GM13976 (cell line): ENCODE measurements at places on chromosomes 16 and 17.

DNA sequence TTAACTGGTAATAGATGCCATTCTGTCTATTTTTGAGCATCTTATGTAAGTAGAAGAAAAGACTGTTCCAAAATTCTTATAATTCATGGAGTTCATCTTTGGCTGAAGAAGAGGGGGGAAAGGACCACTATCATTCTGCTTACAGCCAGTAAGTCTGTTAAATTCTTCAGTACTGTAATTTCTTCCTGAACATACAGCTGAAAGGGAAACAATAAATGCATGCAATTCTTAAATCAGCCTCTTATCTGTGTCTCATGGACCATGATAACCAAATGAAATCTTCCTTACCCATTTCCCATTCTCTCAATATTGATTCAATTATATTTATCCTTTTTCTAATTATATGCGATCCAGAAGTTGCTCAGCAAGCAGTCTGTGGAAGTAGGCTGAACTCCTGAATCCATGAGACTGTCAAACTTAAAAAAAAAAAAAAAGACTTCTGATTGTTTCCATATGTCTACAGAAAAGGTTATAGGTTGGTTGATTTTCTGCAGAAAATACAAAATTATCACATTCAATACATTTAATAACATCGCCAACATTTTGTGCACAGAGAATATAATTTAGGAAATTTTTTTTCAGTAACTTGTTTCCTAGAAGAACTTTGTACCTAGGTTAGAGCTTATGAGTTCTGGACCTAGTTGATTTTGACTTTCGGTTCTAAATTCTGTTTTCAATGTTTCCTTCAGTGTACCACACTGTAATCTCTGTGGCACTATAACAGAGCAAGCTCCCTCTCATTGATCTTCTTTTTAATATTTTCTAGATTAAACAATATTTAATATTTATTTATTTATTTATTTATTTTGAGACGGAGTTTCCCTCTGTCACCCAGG, 1.2 kb upstream of the ABCA9 start:
- no peak for DNase-seq

DNA sequence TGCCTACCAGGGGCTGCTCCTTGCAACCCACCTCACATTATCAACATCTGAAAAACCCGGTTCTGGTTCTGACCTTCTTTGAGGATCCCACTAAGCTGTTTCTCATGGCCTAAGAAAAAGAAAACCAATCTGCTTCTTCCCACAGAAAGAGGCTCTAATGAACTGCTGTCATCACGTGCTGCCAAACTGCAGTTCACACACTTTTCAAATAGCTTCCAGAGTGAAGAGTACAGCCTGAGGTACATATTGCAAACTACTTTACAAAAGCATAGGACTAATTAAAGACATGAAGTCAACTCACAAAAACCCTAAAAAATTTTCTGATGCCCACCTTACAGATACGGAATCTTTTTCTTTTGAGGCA, 36.7 kb downstream of the SMG6 start:
- no peak for DNase-seq

- no peak for DNase-seq
These were observed 782.7 kb downstream of the CDH11 start for GRCh38 chr16:64339052-64339770.

- no peak for DNase-seq
These were observed 30.3 kb upstream of the CAPN15 start for GRCh38 chr16:497258-497657.

DNA sequence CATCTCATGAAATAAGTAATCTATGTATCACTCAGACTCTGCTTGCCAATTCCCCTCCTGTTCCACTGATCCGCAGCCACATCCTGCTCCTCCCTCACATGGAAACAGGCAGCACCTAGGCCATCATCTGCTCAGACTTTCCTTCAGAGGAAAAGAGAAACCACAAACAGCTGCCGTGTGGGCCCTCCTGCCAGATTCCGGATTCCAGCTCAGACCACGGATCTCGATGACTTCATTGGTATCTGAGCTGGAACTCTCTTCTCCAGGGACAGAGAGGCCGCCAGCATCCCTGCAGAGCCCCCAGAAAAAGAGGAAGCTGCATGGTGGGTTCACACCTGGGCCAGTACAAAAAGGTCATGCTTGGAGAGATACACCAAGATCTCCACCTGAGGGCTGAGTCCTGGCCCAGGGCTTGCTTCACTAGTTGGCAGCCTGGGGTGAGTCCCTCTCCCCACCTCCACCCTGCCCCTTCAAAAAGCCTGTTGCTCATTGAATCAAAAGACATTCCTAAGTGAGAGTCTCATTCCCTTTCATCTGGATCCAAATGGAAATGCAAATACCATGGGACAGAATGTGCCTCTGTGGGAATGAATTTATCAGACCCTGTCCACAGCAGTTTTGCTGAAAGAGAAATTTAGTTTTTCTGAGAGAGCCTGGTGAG, 47.2 kb downstream of the HOXB1 start:
- DNase-seq, result peak; percentile 37

DNA sequence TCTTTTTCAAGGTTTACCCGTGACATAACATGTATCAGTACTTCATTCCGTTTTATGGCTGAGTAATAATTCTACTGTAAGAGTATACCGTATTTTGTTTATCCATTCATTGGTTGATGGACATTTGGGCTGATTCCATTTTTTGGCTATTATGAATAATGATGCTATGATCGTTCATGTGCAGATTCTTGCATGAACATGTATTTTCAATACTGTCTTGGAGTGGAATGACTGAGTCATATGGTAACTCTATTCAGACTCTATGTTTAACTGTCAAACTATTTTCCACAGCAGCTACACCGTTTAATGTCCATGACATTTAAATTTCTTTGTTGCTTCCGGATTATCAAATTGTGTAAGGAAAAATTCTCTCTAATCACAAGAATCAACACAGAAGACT, 17.9 kb downstream of the BFAR start:
- DNase-seq, result no peak

GRCh38 chr17:28925912-28926365, 23.1 kb upstream of the DHRS13 start:
- peak; percentile 49 for DNase-seq

DNA sequence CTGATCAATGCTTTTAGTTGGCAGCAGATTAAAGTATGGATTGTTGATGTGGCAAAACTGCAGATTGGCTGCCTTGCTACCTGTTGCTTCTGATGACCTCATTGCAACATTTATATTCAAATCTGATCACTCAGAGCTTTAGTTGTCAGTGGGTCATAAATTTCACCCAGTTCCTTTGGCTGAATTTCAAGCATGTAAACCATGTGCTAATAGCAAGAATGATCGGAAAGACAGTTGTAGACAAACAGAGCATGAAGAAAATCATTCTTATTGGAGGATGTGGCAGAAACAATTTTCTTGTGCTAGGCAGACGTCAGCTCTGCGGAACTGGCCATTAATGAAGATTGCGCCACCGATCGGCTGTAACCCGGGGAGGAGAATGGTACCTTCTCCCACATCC, 346.6 kb upstream of the EEF2KMT start:
- DNase-seq, result no peak

- DNase-seq, result peak; percentile 83
These were observed 10.0 kb upstream of the C1QTNF8 start for GRCh38 chr16:1105888-1106620.

GRCh38 chr16:58418601-58419000, 26.3 kb downstream of the GINS3 start:
- peak; percentile 44 for DNase-seq

DNA sequence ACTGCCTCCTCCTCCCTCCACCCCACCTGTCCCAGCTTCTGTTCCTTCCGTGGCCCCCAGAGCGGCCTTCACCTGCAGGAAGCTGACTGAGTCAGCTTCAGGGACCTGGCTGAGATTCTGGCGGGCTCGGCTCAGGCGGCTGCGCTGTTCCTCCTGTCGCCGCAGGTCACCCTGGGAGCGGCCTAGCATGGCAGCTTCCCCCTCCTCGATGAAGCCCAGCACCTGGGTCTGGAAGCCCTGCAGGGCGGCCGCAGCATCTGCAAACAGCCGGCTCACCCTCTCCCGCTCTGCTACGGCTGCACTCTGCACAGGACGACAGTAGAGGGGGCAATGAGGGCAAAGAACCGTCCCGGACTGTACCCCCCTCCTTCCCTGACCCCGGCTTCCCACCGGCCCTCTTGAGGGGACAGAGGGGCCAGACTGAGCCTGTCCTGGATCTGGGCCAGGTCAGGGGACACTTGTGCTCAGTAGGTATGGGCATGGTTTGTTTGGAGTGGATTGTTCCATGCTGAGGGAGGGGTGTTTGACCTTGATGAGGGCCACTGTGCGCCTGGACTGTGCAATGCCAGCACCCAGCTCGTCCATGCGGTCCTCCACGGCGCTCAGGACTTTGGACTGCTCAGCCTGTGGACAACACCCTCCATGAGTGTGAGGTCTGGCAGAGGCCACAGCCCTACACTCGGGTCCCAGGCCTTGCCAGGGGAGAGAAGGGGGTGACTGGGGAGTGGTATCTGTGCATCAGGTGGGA, 2.0 kb downstream of the TRIM47 start:
- peak; percentile 70 for DNase-seq

GRCh38 chr17:17942846-17943245, 29.4 kb downstream of the TOM1L2 start:
- DNase-seq, result no peak

DNA sequence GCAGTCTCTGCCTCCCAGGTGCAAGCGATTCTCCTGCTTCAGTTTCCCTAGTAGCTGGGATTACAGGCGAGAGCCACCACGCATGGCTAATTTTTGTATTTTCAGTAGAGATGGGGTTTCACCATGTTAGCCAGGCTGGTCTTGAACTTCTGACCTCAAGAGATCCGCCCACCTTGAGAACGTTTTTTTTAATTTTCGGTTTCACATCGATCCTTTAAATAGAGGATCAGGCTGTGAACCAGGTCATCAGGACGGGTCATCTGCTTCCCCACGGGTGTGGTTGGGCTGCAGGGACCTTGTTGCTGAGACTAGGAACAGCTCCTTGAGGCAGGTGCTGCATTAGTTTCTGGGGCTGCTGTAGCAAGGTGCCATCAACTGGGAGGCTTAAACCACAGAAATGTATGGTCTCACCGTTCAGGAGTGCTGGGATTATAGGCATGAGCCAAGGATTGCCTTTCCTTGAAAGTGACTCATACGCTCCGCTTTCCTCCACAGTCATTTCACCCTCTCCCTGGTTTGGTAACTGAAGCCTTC, 7.9 kb upstream of the NAGPA start:
- DNase-seq, result peak; percentile 68

DNA sequence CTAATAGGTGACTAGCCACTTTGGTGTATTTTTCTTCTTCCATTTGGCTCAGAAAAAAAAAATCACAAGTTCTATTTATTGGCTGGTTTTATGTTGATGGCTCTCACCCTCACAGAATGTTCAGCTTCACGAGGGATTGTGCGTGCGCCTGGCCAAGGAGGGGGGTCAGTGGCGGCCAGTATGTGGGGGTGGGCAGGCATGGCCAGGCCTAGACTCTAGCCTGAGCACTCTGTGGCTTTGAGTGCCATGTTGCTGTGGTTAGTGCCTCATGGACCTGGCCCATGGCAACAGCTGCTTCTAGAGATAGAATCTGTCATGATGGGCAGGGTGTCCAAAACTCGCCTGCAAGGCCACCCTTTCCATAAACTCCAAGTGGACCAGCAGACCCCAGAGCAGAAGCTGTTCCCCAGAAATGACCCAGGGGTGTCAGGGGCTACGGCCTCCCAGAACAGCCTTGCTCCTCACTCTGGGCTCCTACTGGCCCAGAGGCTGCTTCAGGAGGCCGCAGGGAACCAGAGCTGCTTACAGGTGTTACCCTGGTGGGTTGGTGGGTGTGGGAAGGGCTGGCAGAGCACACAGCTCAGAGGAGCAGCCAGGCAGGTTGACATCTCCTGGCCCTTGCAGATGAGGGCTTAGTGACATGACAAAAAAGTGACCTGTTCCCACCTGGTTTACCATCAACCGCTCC, 124.9 kb downstream of the SOCS1 start:
- DNase-seq, result no peak

GRCh38 chr16:10608687-10609401, 28.4 kb upstream of the EMP2 start:
- no peak for DNase-seq

- DNase-seq, result no peak
These were observed 2.4 kb downstream of the TNRC6A start for GRCh38 chr16:24731722-24732419.

- no peak for DNase-seq
These were observed 2.3 kb downstream of the CEP20 start for GRCh38 chr16:15886078-15886477.
